ENCODE measurements at places on chromosomes 1 and 21. TPM values are rescaled to one million over a fixed set of nuclear protein-coding genes. Genes with fewer than 3 reads are reported as not detected.

- peak; percentile 73 for DNase-seq
Measured at GRCh38 chr1:115669002-115669673, 27.4 kb downstream of the VANGL1 start.

DNA sequence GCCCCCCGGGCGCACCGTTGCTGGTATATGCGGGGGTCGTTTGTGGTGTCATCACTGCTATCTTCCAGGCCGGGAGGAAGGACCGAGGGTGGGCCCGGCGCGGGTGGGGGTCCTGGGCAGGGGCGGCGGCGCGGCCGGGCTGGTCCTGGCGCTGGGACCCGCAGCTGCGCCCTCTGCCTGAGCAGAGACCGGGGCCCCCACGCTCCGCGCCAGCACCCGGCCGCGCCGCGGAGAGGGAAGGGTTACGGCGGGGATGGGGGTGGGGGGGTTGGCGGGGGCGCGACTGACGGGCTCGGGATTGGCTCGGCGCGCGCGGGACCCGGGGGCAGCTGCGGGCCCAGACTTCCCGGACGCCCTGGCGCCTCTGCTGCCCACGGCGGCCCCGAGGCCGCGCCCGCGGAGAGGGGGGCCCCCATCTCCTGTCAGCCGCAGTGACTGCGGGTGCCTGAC is 13.8 kb upstream of the SAMD11 start:
- no peak for DNase-seq

The SDC3 gene
- 16.8 TPM for total RNA-seq

The THRAP3 gene
- 120 TPM for total RNA-seq

The FOXE3 gene
- total RNA-seq = not detected

The ACOT11 gene
- 1.3 TPM for total RNA-seq

- DNase-seq = no peak
Measured at GRCh38 chr1:226073184-226073950, 10.9 kb downstream of the H3-3A start.

The DYRK1A gene
- total RNA-seq = 68.3 TPM

DNA sequence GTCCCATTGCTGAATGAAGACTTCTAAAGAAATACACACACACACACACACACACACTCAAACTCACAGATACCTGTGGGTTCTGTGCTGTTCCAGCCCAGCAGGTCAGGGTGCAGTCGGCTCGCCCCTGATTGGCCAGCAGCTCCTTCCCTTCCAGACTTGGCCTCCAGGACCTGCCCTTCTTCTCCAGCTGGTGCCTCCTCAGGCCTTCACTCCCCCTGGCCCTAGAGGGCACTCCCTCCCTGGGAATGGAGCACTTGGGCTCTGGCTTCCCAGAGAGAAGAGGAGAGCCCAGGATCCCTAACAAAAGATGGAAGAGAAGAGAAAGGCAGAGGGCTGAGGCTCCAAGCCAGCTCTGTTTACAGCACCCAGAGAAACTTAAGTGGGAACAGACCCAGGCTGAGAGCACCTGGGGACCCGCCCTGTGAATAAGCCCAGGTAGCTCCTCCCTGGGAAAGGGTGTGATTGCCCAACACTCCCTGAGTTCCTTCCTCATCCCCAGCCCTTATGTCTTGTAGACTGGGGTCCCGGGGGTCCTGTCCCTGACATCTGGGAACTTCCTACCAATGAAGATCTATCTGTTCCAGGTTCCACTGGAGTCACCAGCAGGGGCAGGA is at the start of gene PGLYRP3:
TSS of gene PGLYRP3 (minus strand) at position 383 of the 617 bp plus-strand sequence. CDS start 2,287 bp downstream, outside the sequence.
- no peak for DNase-seq

GRCh38 chr1:36068866-36069265 is 15.0 kb upstream of the TEKT2 start:
- DNase-seq = no peak

- no peak for DNase-seq
Measured at GRCh38 chr1:85571828-85572227, 8.7 kb upstream of the CCN1 start.

The FOXO6 gene
- not detected for total RNA-seq

- DNase-seq = no peak
Measured at GRCh38 chr21:31374395-31374794, 30.3 kb upstream of the TIAM1 start.

- DNase-seq = no peak
Measured at GRCh38 chr1:88371436-88372023, 312.5 kb upstream of the PKN2 start.

The KRTAP10-8 gene
- not detected for total RNA-seq

- DNase-seq = no peak
Measured at GRCh38 chr1:29352719-29353420, 116.5 kb downstream of the PTPRU start.

The S100A5 gene
- total RNA-seq = 0.32 TPM

- peak; percentile 86 for DNase-seq
Measured at GRCh38 chr1:149963358-149963757, 26.7 kb upstream of the MTMR11 start.

DNA sequence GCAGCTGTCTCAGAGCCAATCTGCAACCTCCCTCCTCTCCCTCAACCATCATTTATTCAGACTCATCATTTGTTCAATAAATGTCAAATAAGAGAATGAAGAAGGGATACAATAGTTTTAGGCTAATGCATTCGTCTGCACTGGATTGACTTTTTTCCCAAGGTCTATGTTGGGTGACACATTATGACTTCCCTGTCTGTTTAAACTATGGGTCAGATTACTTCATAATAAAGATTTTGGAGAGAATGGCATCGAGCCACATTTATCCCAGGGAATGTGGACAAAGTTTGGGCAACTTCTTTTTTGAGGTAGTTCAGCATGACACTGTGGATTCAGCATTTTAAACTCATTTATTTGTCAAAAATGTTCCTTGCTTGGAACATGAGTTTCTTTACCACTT is 107.4 kb upstream of the ADGRL2 start:
- DNase-seq = no peak

The FASLG gene
- total RNA-seq = not detected

DNA sequence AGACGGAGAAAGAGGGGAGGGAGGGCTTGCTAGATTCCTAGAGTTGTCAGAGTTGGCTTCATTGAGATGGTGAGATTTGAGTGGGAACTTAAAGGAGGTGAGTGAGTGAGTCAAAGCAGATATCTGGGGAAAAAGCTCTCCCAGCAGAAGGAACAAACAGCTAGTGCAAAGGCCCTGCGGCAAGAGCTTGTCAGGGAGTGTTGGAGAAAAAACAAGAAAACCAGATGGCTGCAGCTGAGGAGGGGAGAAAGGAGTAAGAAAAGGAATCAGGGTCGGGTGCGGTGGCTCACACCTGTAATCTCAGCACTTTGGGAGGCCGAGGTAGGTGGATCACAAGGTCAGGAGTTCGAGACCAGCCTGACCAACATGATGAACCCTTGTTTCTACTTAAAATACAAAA is 40.3 kb upstream of the SPOCD1 start:
- DNase-seq = no peak

DNA sequence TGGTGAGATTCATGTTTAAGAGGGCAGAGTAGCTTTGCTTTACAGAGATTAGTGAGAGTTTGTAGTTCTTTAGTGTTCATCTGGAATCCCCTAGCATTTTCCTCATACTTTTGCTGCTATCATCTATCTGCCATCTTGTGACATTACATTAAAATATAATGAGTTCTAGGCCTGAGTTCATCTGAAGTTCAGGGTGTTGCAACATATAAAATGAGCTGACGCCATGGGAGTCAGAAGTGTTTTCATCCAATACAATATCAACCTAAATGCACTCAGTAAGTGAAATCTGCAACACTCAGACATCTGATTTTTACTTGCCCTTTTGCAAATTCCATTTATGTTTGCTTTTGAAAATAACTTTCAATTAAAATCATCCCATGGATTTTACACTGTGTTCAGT is 153.8 kb downstream of the NTNG1 start:
- DNase-seq = no peak

- DNase-seq = no peak
Measured at GRCh38 chr1:168653567-168653966, 75.4 kb downstream of the DPT start.

The TNFRSF1B gene
- total RNA-seq = 25.9 TPM

GRCh38 chr1:150235294-150235851 is 539 bp downstream of the ANP32E start:
- DNase-seq = peak; percentile 7

DNA sequence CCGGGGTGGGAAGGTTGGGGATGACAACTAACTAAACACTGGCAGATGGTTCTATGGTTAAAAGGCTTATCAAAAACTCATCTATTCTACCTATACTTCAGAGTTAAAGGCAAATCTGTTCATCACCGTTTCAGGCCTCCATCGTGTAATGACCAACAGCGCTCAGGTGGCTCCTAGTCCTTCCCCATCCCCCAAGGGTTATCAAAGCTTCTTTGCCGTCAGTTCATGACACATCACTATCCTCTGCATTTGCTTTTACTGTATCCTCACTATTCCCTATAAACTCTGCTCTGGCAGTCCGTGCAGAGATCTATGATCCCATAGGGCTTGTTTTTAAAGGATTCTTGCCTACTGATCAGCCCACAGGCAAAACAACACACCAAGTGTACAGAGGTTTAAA is 8.2 kb downstream of the HMGN1 start:
- no peak for DNase-seq

DNA sequence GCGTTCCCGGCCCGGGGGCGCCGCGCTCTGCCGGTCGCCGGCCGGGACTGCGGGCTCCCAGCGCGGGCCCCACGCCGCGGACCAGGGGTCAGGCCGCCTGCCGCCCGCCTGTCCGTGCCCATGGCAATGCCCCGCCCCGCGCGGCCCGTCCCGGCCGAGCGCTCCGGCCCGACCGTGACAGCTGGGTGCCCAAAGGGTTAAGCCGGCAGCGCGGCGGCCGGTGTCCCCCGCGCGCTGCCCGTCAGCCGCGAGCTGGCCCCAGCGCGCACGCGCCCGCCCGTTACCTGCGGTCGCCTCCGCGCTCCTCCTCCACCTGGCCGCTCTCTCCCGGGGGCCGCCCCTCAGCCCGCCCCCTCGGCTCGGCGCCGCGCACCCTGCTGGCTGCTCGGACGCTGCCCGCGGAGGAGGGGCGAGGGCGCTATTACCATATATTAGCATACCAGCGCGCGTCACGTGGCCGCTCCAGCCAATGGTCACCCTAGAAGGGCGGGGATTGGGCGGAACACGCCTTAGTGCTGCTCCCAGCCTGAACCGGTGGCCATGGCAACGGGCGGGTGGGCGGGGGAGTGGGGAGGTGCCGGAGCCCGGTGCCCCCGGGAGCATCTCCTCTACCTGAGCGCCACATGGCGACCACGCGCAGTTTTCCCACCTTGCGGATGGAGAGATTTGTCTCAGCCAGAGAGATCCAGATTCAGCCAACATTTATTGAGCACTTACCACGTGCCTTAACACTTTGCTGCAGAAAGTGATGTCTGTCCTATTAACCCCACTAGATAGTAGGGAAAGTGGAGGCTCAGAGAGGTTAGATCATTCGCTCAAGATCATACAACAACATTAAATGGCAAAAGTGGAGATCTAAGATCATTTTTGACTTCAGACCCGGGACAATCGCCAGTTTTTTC is at the start of gene PHC2:
TSS of gene PHC2 (minus strand) at position 404 of the 902 bp plus-strand sequence. CDS start 55,556 bp downstream, outside the sequence.
- peak; percentile 96 for DNase-seq

DNA sequence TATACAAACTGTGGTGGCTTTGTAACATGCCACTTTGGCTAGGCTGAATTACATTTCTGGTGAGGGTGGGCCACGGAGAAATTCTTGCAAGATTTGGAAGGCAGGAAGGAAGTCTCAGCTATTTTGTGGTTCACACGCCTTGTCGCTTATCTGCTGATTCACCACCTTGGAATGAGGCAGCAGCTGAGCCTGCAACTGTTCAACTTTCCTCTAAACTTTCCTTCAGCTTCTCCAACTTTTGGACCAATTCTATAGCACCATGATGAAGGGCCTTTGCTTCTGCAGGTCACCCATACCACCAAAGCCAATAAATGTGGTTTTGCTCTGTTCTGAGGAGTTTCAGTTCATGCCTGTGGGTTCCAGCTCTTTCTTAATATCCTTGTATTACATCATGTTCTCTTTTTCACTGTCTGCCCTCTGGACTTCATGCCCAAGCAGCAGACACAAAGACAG is 337.6 kb upstream of the SNX7 start:
- peak; percentile 97 for DNase-seq

The CD52 gene
- not detected for total RNA-seq

DNA sequence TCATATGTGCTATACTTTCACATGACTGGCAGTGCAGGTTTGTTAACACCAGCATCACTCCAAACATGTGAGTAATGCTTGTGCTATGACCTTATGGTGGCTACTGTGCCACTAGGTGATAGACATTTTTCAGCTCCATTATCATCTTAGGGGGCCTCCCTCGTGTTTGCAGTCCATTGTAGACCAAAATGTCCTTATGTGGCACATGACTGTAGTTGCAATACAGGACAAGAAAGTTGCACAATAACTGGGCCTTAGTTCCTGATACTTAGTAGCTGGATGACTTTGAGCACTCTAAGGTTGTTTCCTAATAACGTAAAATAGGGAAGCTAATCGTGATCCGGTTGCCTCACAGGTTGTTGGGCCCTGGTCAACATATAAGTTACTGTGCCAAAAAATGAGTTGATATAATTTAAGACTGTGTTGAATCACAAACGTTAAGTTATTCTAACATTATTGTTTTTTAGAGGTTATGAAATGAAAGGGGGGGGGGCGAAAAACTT is 511 bp upstream of the SNX27 start:
- peak; percentile 91 for DNase-seq

- no peak for DNase-seq
Measured at GRCh38 chr1:180182643-180183311, 28.1 kb downstream of the QSOX1 start.

The RNU1-2 gene
- not detected for total RNA-seq

DNA sequence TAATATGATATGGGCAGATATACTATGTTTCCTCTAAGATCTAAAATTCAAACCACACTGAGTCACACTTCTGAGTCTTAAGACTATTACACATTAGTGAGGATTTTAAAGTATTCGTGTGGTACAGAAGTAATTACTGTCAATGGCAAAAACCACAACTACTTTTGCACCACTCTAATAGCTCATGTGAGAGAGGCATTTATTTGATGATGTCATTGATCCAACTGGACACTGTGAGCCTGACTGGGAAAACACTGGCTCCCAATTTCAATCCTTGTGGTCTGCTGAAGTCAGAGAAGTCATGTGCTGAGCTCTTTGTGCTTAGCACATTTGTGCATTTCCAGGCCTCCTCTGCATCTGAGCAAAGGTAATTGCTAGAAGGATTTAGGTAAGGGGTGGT is 377.8 kb downstream of the USH2A start:
- peak; percentile 34 for DNase-seq

- DNase-seq = peak; percentile 79
Measured at GRCh38 chr1:110011527-110012041, 22.8 kb upstream of the STRIP1 start.

- peak; percentile 46 for DNase-seq
Measured at GRCh38 chr1:24308365-24309015, 10.7 kb upstream of the GRHL3 start.

The TOR3A gene
- 35.4 TPM for total RNA-seq

The PDXK gene
- total RNA-seq = 88.3 TPM

GRCh38 chr1:237679687-237680086 is 211.0 kb downstream of the ZP4 start:
- no peak for DNase-seq

- no peak for DNase-seq
Measured at GRCh38 chr1:158674302-158674701, 12.2 kb downstream of the SPTA1 start.

GRCh38 chr21:15534450-15534886 is 195.3 kb upstream of the USP25 start:
- no peak for DNase-seq

GRCh38 chr21:33988237-33989017 is 72.8 kb upstream of the ATP5PO start:
- DNase-seq = no peak
